NK-92 treated with Interleukin-12 subunit alpha and Interleukin-12 subunit beta, amount 100 ng/mL, for 24 hours (cell line): ENCODE measurements at places on chromosomes 1 and 21.

DNA sequence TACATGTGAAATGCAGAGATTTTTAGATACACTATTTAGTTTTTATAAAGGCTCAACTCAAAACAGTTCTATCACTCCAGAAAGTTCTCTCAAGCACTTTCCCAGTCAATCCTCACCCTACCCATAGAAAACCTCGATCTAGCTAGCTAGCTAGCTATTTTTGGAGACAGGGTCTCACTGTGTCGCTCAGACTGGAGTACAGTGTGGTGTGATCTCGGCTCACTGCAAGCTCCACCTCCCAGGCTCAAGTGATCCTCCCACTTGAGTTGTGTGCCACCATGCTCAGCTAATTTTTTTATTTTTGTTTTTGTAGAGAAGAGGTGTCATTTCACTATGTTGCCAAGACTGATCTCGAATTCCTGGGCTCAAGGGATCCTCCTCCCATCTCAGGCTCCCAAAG is 236.9 kb downstream of the RERE start:
- no peak for DNase-seq

GRCh38 chr21:40839521-40839920 is 7.4 kb downstream of the DSCAM start:
- no peak for DNase-seq

DNA sequence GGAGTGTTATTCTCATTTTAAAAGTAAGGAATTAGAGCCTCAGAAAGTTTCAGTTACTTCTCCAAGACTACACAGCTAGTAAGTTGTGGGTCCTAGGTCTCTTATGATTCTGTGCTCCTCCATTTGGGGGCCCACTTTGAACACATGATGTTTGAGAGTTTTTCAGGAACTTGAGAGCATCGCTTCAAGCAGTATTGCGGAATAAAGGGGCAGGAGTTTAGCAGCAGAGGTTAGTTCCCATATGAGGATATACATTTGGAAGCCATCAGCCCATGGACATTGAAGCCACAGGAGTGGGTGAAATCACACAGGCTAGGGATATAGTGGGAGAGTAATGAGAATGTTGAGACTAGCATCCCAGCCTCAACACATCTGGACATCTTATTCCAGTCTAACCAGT is 143.2 kb downstream of the RASAL2 start:
- no peak for DNase-seq

DNA sequence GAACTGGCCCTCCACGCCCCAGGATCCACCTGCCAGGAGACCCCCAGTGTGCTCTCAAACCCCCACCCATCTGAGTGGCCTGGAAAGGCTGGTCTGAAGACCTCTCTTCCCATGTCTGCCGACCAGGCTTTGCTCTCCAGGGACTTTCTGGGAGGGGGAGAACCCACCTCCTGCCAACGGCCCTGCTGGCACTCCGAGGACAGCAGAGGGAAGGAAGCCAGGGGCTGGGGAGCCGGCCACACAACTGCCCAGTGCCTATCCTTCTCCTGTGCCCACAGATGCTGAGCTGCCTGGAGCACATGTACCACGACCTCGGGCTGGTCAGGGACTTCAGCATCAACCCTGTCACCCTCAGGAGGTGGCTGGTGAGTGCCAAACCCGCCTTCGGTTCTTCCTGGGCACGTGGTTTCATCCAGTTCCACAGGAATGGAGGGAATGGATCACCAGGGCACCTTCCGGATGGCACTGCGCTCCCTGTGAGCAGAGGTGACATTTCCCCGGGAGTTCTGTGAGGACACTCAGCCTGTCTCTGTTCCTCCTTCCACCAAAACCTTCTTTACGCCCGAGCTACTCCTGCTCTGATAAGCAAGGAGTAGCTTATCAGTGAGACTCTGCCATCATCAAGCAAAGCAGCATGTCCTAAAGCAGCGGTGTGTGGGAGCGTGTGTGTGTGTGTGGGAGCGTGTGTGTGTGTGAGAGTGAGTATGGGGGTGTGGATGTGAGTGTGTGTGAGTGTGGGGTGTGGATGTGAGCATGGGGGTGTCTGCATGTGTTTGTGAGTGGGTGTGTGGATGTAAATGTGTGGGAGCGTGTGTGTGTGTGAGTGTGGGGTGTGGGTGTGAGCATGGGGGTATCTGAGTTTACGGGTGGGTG is 105.5 kb downstream of the PDE9A start:
- no peak for DNase-seq

- DNase-seq, result no peak
Measured at GRCh38 chr1:242731446-242731845, 206.9 kb upstream of the PLD5 start.

DNA sequence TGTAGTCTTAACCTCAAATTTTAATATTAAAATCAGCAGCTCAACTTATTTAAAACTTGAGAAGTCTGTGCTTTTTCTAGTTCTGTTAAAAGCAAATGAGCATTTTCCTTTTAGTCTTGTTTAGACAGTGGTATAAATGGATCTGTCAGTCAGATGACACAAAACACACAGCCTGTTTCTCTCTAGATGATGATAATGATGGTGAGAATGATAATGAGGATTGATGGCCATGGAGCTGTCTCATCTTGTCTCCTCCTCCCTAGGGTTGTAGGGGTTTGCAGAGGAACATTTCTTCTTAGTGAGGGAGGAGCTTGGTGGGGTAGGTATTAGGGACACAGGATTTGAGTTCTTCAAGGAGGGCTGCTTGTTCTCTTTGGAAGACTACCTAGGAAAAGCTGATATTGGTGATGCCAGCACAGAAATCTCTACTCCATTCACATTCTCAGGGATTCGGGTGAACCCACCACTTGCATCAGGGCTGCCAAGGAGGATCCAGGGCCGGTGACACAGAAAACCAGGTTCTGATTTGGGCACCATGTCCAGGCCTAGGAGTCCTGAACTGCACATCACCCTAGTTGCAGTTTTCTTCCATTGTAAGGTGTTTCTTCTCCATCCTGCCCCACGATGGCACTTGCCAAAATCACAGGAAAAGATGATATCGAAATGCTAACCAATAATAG is 147.6 kb downstream of the RHOU start:
- no peak for DNase-seq

DNA sequence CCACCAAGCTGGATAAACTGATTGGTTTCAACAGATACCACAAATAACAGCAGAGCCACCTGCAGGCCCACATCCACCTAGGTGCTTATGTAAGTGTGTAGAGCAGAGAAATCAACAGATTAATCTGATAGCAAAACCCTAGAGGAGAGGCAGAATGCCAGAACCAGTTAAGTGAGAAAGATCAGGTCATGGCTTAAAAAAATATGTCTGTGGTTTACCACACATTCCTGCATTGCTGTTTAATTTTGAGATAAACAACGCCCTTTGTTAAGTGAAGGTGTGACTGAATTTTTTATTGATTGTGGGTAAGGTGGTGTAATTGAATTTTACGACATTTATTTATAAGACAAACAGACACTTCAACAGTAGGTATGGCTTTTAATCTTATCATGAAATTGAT is 21.2 kb downstream of the CRNN start:
- no peak for DNase-seq

GRCh38 chr1:94471271-94471670 is 53.1 kb downstream of the ABCD3 start:
- no peak for DNase-seq

DNA sequence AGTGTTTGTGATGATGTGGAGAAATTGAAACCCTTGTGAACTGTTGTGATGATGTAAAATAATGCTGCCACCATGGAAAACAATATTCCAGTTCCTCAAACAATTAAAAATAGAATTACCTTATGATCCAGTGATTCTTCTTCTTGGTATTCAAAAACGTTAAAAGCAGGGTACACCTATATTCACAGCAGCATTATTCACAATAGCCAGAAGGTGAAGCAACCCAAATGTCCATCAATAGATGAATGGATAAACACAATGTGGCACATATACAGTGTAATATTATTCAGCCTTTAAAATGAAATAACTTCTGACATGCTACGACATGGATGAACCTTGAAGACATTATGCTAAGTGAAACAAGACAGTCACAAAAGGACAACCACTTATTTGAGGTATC is 59.2 kb downstream of the LYPLAL1 start:
- no peak for DNase-seq

GRCh38 chr1:65791396-65791795 is 1.3 kb upstream of the PDE4B start:
- DNase-seq, result no peak

DNA sequence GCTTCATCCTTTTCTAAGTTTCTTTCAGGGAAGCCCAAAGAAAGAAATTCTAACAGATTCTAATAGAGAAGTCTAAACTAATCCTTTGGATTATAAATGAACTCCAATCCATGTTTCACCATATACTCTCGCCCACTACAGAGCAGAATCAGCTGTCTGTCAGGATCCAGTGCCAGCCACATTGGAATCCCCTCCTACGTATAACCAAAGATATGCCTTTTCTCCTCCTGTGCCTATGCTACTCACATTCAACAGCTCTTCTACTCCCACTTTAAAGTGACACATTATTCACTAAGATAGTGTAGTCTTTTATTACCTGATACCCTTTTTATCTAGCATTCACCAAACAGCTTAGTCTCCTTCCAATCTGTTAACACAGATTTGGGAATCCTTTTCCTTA is 3.1 kb downstream of the ETV3 start:
- DNase-seq, result no peak

- DNase-seq, result no peak
Measured at GRCh38 chr1:228990906-228991569, 255.8 kb downstream of the RHOU start.

DNA sequence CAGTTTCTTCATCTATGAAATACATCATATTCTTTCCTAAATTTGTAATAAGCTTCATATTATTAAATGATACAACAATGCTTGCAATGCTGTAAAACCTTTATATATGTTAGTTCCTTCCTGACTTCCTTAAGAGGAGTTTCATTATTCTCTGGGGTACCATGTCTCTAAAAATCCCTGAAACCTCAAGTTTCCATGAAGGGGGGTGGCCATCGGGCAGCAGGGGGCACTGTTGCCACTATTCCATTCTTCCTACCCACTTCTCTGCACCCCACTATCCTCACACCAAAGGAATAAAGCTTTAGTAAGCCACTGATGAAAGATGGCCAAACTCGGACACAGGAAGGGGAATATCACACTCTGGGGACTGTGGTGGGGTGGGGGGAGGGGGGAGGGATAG is 9.0 kb upstream of the DMRTB1 start:
- DNase-seq, result no peak

- no peak for DNase-seq
Measured at GRCh38 chr1:165619647-165620151, 11.3 kb upstream of the MGST3 start.

DNA sequence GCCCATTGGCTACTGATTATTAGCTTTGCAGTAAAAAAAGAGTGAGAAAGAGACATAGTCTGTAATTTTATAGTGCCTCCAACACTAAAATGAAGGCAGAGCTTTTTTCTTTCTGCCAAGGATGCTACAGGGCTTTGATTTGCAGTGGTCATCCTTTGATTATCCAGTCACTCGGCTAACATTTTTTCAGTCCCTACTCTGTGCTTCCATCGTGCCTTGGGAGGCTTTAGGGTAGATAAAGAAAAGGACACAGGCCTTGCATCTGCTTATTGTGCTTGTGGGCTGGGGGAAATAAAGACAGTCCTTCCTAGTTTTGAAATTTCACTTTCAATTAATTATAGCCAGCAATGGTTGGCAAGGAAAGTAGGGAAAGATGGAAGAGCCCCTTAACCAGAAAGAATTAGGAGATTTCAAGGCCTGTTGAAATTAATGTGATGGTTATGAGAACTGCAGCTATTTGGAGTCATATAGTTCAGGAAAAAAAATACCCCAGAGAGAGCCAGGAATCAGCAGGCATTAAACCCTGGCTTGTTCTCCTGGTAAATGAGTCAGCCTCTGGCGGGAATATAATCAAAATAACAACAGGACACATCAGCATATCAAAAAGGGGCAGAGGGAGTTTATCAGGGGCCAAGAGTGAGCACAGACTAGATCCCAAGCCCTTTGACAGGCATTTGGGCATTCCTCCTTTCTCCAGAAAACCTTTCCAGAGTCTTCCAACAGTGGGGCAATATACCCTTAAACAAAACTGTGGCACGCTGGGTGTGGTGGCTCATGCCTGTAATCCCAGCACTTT is 27.4 kb downstream of the CACHD1 start:
- no peak for DNase-seq

- no peak for DNase-seq
Measured at GRCh38 chr1:100387209-100387608, 34.9 kb downstream of the CDC14A start.

DNA sequence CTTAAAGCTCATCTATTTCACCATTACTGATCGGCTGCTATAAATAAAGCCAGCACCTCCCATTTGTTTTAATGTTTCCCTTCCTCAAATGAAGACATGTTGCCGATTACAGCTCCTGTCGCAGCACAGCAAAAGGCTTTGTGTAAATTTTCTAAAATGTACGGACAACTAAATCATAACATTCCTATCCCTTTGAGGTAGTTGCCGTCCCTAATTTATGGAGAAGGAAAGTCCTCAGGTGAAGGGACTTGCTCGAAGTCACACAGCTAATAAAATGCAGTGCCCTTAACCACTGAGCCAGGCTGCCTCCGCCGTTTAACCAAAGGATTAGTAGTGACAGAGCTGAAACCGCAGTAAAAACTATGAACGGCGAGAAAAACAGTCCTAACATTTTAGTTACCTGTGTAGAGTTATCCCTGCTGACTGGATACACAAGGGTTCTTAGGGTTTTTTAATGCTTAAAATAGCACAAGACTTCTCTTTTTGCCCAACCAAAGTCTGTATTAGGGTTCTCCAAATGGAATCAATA is 871 bp downstream of the PINK1 start:
- no peak for DNase-seq

GRCh38 chr1:23525558-23526250 is 5.3 kb downstream of the E2F2 start:
- peak; percentile 27 for DNase-seq

DNA sequence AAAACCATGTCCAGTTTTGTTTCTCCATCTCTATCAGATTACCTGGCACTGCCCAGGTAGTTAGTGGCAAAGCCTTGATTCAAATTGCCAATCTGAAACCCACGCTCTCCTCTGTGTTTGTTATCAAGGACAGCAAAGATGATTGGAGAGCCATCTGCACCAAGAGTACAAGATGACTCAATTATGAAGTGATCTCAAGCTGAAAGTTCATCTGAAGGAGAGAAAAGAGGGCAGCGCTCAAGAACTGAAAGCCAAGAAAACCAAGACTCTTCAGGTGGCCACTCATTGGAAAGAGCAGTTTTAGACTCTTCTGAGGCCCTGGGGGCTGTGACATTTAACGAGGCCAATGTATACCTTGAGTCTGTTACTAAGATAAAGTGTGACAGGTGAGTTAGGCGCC is 13.8 kb downstream of the RXRG start:
- DNase-seq, result no peak

DNA sequence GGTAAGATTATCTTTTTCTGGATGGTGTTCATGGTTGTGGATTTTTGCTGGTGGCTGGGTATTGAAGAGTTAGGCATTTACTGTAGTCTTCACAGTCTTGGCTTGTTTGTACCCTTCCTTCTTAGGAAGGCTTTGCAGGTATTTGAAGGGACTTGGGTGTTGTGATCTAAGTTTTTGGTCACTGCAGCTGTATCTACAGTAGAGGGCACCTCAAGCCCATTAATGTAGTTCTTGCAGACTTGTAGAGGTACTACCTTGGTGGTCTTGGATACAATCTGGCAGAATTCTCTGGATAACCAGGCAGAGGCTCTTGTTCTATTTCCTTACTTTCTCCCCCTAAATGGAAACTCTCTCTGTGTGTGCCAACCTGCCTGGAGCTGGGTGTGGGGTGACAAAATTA is 155.8 kb upstream of the BRINP3 start:
- DNase-seq, result no peak
